AML-193 (cell line): ENCODE measurements at places on chromosomes 6 and 20.

DNA sequence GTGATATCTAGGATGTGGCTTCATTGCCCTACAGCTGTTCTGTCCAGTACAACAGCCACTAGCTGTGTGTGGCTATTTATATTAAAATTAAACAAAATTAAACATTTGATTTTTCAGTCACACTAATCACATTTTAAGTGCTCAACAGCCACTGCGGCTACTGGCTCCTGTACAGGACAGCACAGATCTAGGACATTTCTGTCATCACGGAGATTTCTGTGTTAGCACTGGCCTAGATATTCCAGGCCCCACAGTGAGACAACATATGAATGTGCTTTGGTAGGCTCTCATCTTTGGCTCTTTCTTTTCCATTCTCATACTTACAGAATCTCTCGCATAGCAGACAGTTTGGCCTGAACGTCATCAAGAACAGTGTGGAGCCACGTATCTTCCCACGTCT, 48.4 kb upstream of the ZBTB24 start:
- no peak for DNase-seq

GRCh38 chr6:119942078-119942752, 592.7 kb upstream of the MAN1A1 start:
- no peak for DNase-seq

GRCh38 chr6:41700463-41701347, 34.7 kb downstream of the TFEB start:
- no peak for DNase-seq

DNA sequence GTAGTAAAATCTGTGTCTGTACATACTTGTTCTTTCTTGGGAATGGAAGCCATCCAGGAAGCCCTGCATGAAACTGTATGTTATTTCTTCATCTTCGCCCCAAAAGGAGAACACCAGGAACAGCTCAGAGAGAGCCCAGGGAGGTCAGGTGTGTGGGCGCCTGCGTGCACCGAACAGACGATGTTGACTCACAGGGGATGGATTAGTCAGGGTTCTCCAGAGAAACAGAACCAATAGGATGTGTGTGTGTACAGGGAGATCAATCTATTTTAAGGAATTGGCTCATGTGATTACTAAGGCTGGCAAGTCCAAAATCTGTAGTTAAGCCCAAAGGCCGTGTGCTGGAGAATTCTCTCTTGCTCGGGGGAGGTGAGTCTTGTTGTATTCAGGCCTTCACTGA, 45.7 kb downstream of the RNASET2 start:
- no peak for DNase-seq

- DNase-seq, result no peak
Observed at GRCh38 chr20:38278131-38278530, 17.6 kb upstream of the KIAA1755 start.
